ENCODE measurements at places on chromosomes 7 and 10.

DNA sequence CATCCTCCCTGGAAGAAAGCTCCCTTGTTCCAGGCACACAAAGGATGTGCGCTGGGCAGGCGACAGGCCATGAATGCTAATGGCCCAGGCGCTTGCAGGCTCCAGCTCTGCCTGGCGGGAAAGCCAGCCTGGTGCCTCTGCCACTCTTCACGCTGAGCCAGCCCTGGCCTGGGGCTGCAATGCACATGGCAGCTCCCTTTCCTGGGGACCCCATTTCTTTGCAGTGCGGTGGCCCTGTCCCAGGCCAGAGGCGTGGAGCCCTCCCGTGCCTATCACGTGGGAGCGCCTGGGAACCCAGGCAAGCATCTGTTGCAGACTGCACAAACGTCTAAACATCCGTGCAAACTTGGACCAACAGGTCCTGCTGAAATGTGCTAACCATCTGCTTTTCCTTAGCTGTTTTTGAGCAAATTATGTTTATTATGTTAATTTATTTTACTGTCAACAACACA, 152.1 kb upstream of the LYZL2 start:
- no peak for DNase-seq

DNA sequence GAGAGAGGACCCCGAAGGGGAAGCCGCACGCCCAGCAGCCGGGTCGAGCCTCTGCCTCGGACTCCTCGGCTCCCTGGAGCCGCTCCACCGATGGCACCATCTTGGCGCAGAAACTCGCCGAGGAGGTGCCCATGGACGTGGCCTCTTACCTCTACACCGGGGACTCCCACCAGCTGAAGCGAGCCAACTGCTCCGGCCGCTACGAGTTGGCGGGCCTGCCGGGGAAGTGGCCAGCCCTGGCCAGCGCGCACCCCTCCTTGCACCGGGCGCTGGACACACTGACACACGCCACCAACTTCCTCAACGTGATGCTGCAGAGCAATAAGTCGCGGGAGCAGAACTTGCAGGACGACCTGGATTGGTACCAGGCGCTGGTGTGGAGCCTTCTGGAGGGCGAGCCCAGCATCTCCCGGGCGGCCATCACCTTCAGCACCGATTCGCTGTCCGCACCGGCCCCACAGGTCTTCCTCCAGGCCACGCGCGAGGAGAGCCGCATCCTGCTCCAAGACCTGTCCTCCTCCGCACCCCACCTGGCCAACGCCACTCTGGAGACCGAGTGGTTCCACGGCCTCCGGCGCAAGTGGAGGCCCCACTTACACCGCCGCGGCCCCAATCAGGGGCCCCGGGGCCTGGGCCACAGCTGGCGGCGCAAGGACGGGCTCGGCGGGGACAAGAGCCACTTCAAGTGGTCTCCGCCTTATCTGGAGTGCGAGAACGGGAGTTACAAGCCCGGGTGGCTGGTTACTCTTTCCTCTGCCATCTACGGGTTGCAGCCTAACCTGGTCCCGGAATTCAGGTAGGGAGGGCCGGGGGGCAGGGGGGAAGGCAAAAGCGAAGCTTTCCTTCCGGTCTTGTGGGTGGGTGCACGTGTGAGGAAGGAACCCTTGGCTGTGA, 973 bp downstream of the GPR158 start:
- DNase-seq, result no peak

DNA sequence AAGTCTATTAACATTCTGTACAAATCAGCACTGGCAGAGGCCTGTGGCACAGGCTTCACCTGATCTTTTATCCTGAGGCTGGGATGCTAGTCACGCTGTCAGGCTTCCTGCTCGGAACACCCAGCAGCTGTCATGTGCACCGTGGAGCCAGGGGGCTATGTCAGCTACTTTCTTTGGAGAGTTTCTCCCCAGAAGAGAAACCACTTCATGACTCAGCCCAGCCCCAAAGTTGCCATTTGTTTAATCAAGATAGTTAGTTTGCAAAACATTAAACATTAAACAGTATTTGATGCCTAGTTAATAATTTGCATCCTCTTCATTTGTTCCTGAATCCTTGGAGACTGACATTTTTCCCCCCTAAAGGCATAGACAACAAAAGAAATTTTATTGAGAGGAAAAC, at the start of gene HABP2:
Gene HABP2 (plus strand): TSS at position 353 of the 400 bp plus-strand sequence. CDS start 69 bp downstream, outside the sequence.
- no peak for DNase-seq

- DNase-seq, result no peak
These were observed 164.9 kb downstream of the NSUN6 start for GRCh38 chr10:18486438-18486837.

GRCh38 chr7:128323459-128324367, 20.0 kb downstream of the RBM28 start:
- peak; percentile 51 for DNase-seq

- peak; percentile 36 for DNase-seq
These were observed 25.7 kb downstream of the FAM13C start for GRCh38 chr10:59336632-59337031.

DNA sequence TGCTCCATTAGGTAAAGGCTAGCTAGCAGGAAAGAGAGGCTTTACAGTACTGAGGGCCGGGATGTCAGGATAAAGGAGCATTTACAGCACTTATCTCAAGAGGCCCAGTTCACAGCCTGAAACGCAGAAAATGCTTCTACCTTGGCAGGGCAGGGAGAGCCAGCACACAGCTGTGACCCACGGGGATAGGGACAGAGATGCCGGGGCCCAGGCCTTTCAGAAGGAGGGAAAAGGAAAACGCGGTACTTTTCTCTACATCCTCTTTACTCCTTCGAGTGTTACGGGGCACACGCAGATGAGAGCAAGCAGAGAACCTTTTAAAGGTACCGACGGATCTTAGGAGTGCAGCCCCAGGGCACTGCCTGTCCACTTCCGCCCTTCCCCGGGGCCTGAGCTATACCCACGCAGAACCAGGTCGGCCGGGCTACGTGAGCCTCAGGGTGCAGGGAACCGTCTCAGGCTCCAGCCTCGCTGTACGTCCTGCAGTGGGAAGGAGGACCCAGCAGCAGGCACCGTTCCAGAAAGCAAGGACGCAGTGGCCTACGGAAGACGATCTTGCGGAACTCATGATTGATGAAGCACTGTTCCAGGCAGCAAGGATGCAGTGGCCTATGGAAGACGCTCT, 232.3 kb downstream of the ELFN1 start:
- no peak for DNase-seq

DNA sequence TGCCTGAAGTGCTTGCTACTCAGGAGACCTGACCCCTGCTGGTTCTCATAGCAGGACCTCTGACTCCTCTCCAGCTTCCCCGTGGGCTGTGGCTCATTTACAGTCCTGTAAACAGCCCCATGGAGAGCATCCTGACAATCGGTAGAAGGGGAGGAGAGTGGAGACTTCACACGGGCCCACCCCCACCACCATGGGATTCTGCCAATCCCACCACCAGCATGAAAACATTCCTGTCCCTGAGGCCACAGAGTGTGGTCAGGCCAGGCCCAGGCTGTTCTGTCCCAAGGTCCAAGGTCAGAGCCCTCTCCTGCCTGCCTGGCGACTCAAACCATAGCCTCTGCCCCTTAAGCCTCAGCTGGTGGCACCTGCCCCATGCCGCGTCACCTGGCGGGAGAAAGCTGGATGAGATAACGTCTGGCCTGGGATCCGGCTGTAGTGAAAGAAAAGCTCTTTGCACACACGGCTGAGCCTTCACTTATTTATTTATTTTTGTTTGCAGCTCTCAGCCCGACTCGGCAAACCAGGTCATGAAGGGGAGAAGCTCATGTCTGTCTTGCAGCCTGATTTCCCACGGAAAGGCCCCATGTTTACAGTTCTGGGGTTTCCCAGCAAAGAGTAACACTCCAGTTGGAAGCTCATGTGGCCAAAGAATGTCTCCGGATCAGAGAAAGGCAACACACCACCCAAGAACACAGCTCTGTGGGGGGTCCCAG, 293.6 kb upstream of the ZMIZ1 start:
- DNase-seq, result peak; percentile 38

- peak; percentile 49 for DNase-seq
These were observed 3.7 kb downstream of the ZNF680 start for GRCh38 chr7:64559206-64559605.

DNA sequence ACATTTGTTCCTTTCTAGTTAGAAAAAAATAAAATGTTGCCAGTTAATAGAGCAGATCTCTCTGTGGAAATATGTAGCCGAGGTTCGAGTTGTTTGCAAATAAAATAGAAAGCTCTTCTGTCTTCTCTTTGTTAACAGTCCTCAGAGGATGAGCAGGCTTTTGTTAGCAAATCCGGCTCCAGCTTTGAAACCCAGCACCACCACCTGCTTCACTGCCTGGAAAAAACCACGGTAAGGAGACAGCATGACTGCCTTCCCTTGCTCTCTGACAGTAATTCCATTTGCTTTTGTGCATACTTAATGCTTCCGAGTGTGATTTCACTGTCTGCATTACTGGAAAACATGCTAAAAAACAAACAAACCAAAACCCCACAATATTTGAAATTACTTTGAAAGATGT, 115.6 kb downstream of the TSPAN12 start:
- no peak for DNase-seq

- DNase-seq, result peak; percentile 84
These were observed 493.4 kb downstream of the TNS3 start for GRCh38 chr7:47088329-47089067.

- no peak for DNase-seq
These were observed 3.7 kb upstream of the CDHR1 start for GRCh38 chr10:84190621-84191020.

DNA sequence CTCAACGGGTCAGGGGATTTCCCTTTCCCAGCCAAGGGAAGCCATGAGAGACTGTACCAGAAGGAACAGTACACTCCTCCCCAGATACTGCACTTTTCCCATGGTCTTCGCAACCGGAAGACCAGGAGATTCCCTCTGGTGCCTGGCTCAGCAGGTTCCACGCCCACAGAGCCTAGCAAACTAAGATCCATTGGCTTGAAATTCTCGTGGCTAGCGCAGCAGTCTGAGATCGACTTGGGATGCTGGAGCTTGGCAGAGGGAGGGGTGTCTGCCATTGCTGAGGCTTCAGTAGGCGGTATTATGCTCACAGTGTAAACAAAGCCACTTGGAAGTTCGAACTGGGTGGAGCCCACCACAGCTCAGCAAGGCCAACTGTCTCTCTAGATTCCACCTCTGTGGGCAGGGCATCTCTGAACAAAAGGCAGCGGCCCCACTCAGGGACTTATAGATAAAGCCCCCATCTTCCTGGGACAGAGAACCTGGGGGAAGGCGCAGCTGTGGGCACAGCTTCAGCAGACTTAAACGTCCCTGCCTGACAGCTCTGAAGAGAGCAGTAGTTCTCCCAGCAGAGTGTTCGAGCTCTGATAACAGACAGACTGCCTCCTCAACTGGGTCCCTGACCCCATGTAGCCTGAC, 29.6 kb downstream of the SLC16A12 start:
- no peak for DNase-seq

GRCh38 chr10:112517451-112517862, 70.4 kb downstream of the VTI1A start:
- DNase-seq, result no peak

- DNase-seq, result peak; percentile 61
These were observed 9.0 kb downstream of the SKIDA1 start for GRCh38 chr10:21516242-21517131.

- peak; percentile 17 for DNase-seq
These were observed 204.3 kb downstream of the MBL2 start for GRCh38 chr10:52568309-52568708.

DNA sequence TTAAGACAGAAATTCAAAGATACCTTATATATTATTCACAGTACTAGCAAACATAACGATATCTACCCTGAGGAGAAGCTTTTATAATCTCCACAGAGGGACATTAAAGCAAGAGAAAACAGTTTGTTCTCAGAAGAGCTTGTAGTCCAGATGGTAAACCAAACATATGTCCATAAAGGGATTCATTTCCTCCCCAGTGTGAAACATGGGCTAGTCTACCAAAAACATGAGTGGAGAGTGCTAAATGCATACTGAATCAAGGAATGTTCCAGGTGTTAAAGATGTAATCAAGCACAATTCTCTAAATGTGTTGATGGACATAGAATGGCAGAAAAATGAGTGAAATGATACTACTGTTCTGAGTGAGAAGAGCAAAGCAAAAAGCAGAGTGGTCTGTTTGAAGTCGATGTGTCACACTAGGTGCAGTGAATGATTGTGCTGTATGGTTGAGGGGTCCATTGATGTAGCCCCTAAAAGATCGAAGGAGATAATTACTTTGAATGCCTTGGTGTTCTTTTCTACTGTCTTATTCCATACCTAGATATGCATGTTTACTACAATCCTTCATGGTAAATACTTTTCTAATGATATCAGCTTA, 25.3 kb downstream of the BCAP29 start:
- DNase-seq, result no peak

Data from AG20443 (cell line).